ENCODE measurements at places on chromosomes 11 and 22.
A peak's percentile ranks its signal among the peaks of the same experiment; 100 is the strongest.

GRCh38 chr11:12834630-12835029, 160.4 kb downstream of the TEAD1 start:
- no peak for DNase-seq

GRCh38 chr11:66293777-66294625, 2.3 kb downstream of the TMEM151A start:
- no peak for DNase-seq

DNA sequence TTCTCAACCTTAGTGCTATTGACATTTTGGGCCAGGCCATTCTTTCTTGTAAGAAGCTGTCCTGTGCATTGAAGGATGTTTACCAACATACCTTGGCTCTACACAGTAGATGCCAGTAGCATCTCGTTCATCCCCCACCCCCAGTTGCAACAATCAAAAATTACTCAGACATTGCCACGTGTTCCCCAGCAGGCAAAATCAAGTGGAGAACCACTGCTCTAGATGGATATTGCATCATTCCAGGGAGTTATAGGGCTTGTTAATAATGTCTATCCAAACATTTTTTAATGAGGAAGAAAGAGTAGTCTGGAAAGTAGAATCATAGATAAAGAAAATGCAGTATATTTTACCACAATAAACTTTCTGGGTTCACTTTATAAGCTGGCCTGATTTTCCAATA, 64.1 kb downstream of the PRMT3 start:
- no peak for DNase-seq

- DNase-seq, result no peak
Observed at GRCh38 chr22:44680481-44680894, 21.5 kb upstream of the PRR5 start.

- DNase-seq, result no peak
Observed at GRCh38 chr22:50314455-50315288, 7.2 kb upstream of the PLXNB2 start.

DNA sequence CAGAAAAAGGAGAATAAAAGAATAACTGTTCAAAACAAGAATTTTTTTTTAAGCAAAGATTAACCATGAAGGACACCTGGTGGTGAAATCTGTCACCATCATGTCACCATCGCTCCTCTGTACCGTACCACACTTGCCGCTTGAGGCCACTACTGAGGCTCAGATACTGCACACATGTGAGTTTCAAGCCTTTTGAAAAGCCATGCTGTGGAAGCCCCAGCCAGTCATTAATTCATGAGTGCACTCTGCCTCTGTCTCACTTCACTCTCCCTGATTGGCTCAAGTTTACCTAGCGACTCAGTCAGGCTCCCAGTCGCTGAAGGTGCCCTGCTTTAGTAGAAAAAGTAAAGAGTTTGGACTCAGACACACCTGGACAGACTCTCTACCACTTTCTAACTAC, 6.6 kb upstream of the MS4A12 start:
- no peak for DNase-seq

DNA sequence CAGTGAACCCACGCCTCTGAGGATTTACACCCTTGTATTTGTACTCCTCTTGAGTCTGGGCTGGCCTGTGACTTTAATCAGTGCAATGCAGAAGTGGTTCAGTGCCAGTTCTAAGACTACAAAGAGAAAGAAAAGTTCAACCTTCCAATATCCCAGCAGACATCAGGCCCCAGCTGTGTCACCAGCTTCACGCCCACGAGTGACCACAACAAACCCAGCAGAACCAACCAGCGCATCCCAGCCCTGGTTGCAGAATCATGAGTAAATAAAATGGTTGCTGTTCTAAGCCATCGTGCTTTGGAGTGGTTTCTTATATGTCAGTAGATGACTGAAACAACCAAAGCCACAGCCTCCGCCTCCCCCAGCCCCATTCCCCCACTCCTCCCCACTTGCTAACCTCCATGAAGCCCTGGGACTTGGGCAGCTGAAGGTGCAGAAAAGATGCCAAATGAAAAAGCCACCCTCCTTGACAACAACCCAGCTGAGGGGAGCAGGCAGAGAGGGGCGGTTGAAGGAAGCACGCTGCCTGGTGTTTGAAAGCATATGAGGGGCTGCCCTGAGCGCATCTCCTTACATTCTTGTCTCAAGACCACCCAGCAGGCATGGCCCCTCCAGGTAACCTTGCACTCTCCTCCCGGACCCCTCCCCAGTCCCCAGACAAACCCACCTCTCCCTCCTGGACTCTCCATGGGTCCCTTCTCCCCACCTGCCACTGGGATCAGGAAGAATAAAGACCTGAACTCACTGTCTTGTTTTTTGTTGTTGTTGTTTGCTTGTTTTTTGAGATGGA, 20.9 kb downstream of the TSKU start:
- no peak for DNase-seq

DNA sequence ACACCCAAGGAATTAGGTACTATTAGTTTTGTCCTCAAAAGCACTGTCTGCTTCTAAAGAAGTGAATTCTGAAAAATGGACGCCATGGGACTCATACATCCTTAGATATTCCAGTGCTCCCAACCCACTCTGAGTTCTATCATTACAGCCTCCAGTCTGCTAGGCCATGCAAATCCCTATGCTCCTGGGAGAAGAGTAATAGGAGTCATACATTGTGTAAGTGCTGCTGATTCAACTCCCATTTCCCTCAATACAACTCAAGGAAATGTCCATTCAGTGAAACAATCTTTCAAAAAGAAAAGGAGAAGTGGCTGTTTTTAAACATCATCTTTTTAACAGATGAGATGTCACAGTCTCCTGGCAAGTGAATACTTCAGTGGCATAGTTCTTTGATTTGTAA, 590.2 kb upstream of the LRRC4C start:
- no peak for DNase-seq

- DNase-seq, result no peak
Observed at GRCh38 chr11:67287355-67288197, 1.5 kb upstream of the ANKRD13D start.

GRCh38 chr11:19868281-19868821, 155.7 kb downstream of the NAV2 start:
- no peak for DNase-seq

GRCh38 chr11:110026858-110027626, 66.2 kb upstream of the ZC3H12C start:
- peak; percentile 16 for DNase-seq

GRCh38 chr11:6692128-6692527, 9.0 kb upstream of the MRPL17 start:
- DNase-seq, result no peak

DNA sequence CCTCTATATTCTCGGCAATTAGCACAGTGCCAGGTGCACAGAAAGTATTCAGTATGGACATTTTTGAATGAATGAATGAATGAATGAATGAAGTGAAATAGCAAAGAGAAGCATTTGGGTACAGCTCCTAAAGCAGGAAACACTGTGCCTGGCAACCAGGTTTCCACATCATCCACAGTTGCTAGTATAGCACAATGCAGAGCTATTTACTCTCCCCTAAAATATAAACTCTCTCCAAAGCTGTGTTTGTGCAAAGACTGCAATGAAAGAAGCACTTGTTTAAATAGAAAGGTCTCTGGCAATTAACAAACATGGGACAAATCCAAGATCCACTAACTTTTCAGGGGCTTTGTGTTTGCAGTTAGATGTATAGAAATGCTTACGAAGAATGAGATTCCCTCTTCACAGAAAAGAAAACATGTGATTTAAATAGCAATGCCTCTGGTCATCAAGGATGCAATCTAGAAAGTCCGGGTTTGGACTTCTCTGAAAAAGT, 103.0 kb upstream of the OPCML start:
- DNase-seq, result no peak

GRCh38 chr11:132943706-132944568, 588.4 kb downstream of the OPCML start:
- no peak for DNase-seq

DNA sequence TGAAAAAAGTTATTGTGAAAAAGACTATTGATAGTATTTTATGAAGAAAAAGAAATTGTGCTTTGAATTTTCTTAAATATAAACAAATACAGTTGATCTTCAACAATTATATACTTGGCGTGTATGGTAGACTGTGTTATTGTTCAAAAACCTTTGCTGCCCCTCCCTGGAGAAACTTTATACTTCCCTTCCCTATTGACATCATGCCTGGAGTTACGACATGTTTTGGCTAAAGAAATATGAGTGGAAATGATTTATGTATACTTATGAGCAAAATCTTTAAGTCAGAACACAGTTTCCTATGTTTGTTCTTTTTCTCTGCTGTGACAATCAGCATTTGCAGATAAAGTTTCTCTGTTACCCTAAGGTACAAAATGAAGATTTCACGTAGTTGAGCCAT, 243.8 kb downstream of the TMEM135 start:
- DNase-seq, result no peak

- no peak for DNase-seq
Observed at GRCh38 chr11:86930957-86931547, 24.1 kb downstream of the FZD4 start.

- DNase-seq, result no peak
Observed at GRCh38 chr11:64659417-64660144, 63.4 kb downstream of the NRXN2 start.

GRCh38 chr22:29074276-29074772, 1.5 kb downstream of the KREMEN1 start:
- DNase-seq, result no peak

DNA sequence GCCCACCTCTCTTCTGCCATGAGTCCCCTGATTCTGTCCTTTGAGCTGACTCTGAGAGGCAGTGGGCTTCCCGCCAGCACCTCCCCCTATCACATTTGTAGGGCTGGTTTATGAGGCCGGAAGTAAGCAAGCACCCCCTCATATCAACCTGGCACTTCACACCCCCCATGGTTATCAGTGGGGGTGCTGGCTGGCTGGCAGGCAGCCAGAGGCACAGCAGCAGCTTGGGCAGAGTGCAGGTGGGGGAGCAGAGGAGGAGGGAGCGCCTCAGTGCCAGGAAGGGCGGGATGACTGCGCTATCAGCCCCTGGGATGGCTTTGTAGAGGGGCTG, 22.9 kb upstream of the CHRM4 start:
- DNase-seq, result no peak

DNA sequence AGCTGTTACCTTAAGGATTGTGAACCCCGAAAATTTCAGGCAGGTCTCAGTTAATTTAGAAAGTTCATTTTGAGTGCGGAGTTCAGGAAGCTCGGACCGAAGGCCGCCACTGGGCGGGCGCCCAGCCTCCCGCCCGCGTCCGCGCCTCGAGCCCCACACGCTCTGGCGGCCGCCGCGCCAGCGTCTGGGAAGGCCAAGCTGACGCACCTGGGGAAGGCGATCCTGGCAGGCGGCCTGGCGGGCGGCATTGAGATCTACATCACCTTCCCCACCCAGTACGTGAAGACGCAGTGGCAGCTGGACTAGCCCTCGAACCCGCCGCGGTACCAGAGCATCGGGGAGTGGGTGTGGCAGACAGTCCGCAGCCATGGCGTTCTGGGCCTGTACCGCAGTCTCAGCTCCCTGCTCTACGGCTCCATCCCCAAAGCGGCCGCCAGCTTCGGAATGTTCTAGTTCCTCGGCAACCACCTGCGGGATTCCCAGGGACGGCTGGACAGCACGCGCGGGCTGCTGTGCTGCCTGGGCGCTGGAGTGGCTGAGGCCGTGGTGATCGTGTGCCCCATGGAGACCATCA, 79.5 kb downstream of the CCDC83 start:
- DNase-seq, result no peak

GRCh38 chr11:94727819-94728218, 40.3 kb upstream of the AMOTL1 start:
- no peak for DNase-seq

GRCh38 chr11:95916049-95916448, 7.9 kb downstream of the MTMR2 start:
- DNase-seq, result no peak

- DNase-seq, result no peak
Observed at GRCh38 chr11:65643971-65644370, 6.1 kb downstream of the SIPA1 start.

- no peak for DNase-seq
Observed at GRCh38 chr11:1289211-1289935, 20.1 kb downstream of the TOLLIP start.

DNA sequence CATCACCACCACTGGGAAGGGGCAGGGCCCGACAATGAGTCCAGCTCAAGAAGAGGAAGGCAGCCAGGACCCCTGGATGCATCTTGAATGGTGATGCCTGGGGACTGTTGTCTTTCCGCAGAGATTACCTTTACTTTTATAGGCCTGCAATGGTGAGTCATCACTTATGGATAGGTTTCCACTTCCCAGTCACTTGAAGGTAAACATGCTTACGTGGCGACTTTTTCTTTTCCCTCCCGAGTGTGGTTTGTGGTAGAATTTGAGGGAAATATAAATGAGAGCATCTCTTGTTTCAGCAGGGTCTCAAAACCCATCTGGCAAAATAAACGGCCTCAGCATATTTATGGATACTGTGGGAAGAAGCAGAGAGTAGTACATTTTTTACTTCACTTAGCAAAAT, at the start of gene MMP13:
TSS of gene MMP13 (minus strand) at position 109 of the 400 bp plus-strand sequence. CDS start at position 82, 27 bp downstream.
- no peak for DNase-seq

DNA sequence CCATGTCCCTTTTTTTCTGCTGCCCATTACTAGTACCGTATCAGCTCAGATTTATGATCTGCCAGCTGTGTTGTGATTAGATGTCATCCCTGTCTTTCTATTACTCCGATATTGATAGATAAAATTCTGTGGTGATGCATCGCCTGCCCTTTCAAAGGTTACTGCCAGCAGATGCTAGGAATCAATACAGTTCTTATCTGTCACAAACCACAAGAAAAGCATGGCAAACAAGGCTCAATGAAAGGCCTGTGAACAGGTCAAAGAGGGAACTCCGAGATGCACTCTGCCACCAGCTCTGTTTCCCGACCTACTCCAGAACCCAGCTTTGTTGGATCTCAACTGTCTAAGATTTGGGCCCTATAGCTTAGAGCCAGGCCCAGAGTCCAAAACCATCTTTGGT, 246.0 kb downstream of the CADM1 start:
- DNase-seq, result no peak

DNA sequence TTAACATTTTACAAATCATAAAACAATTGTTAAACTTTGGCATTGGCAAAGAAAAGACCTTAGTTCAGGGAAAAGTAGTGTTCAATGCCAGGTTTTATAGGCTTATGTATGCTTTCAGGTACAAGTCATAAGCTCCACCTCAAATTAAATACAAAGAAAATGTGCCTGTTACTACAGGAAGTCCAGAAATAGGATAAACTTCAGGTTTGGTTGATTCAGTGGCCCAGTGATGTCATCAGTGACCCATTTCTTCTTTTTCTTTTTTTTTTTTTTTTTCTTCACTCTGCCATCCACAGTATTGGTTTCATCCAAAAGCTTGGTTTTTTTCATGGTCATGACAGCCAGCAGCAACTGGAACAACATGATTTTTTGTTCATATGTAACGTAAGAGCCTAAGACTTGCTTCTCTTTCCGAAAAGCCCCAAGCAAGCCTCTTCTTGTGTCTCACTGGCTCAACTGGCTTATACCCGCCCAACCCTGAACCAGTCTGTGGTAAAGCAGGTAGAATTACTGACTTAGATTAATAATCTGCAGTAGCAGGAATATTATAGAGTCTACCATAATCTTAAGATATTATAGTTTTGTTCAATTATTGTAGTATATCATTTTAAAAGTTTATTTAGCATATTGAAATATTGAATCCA, 46.2 kb downstream of the TTC17 start:
- no peak for DNase-seq

- peak; percentile 22 for DNase-seq
Observed at GRCh38 chr11:45025716-45026492, 75.2 kb upstream of the TP53I11 start.

GRCh38 chr11:118086913-118087768, at the start of gene SMIM35:
Gene SMIM35, minus strand, starts transcription at chr11:118086963. Its CDS starts 206 bp downstream, at chr11:118086757.
- DNase-seq, result no peak

GRCh38 chr11:613369-613968, 2.3 kb downstream of the IRF7 start:
- no peak for DNase-seq

Data from left renal cortex interstitium (tissue), 4 donors.